ENCODE measurements at places on chromosomes 7 and 10. TPM values are rescaled to one million over a fixed set of nuclear protein-coding genes. Genes with fewer than 3 reads are reported as not detected.
A peak's percentile ranks its signal among the peaks of the same experiment; 100 is the strongest.

- DNase-seq, result no peak
Observed at GRCh38 chr7:1864161-1864940, 194.3 kb downstream of the ELFN1 start.

- DNase-seq, result no peak
Observed at GRCh38 chr7:92769844-92770243, 66.5 kb downstream of the CDK6 start.

GRCh38 chr10:11353006-11353896, 258.2 kb downstream of the USP6NL start:
- no peak for DNase-seq

GRCh38 chr7:149742075-149742701, 31.2 kb downstream of the ZNF467 start:
- peak; percentile 89 for DNase-seq

DNA sequence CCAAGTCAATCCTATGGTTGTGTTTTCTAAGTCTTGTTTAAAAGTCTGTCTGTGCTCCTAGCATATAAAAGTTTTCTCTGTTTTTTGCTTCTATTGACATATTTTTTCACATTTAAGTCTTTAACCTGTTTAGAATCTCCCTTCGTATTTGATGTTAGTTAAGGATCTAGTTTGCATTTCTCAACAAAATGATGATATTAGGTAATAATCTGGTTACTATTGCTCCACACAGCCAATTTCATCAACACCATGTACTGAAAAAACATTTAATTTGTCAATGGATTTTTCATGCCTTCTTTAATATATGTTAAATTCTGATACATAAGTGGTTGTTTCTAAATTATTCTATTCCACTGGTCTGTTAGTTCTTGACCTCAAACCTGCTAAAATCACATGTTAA, 17.5 kb upstream of the TSGA13 start:
- DNase-seq, result no peak

DNA sequence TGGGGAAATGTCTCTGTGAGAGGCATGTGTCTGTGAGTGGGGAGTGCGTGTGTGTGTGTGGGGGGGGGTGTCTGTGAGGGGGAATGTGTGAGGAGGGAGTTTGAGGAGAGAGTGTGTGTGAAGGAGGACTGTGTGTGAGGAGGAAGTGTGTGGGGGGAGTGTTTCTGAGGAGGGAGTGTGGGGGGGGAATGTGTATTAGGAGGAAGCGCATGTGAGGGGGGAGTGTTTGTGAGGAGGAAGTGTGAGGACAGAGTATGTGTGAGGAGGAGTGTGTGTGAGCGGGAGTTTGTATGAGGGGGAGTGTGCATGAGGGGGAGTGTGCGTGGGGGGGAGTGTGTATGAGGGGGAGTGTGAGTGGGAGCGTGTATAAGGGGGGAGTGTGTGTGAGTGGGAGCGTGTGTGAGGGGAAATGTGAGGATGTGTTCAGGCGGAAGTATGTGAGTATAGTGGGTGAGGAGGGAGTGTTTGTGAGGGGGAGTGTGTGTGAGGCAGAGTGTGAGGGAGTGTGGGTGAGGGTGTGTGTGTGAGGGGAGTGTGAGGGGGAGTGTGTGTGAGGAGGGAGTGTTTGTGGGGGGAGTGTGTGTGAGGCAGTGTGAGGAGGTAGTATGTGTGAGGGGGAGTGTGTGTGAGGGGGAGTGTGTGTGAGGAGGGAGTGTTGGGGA, 21.8 kb upstream of the PTPRN2 start:
- no peak for DNase-seq

GRCh38 chr7:103833401-103833800, 156.1 kb downstream of the RELN start:
- DNase-seq, result no peak

- DNase-seq, result no peak
Observed at GRCh38 chr7:120725376-120726039, 132.4 kb downstream of the TSPAN12 start.

DNA sequence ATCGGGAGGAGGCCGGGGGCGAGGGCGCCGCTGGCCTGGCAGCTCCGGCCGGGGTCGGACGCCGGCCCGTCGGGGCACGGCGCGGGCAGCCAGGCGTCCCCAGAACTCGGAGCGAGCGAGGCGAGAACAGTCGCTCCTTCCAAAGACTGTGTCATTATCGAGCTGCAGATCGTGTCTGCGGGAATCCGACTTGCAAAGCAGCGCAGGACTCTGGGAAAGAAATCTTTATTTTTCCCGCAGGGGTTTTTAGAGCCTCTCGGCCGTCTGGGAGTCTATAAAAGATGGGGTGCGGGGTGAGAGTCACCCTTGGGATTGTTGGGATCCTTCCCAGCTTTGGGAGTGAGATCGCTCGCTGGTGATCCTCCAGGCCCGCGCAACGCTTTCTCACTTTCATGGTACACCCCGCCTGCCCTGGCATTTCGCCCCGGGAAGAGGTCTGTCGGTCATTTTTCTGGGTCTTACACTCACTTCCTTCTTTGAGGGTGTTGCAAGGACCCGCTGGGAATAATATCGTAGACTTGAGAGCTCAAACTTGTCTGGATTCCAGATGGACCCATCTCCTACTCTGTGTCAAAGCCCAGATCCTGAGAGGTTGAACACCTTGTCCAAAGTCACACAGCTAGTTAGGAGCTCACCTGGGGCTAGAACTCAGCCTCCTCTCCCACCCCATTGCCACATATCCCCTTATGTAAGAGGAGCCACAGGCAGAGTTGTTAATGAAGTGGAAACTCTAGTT, 1.0 kb downstream of the UBTD1 start:
- DNase-seq, result no peak

- DNase-seq, result no peak
Observed at GRCh38 chr10:88067737-88068136, 204.3 kb downstream of the PTEN start.

- DNase-seq, result peak; percentile 62
Observed at GRCh38 chr7:77759294-77759889, 38.8 kb downstream of the TMEM60 start.

DNA sequence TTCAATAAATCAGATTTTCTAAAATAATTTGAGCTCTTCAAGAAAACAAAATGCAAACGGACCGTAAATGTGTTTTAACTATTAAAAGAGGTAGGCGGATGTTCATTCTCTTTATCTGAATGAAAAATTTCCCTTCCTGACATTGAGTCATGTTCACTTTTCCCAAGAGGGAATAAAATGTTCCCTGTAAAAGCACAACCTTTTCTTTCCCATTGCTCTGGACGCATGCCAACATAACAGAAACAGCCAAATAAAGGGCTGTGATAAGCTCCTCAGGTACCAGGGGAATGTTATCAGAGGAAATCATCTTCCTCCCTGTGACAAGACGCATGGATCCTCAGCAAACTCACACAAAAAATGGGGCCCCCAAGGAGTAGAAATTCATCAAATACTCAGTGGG, 251.8 kb downstream of the MTERF1 start:
- no peak for DNase-seq

DNA sequence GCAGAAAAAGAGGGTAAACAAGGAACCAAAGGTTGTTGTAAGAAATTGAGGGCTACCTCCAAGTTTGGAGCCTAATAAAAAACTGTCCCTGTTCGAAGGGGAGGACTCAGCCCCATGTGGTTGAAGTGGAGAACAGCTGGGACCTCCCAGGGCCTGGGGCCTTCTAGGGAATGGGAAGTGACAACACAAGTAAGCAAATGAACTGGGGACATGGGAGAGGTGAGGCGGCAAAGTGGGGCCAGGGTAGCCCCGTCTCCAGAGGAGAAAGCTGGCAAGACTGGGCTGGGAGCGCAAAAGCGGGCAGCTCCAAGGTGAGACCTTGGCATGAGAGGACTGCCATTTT, 198.1 kb downstream of the ZNF438 start:
- no peak for DNase-seq

DNA sequence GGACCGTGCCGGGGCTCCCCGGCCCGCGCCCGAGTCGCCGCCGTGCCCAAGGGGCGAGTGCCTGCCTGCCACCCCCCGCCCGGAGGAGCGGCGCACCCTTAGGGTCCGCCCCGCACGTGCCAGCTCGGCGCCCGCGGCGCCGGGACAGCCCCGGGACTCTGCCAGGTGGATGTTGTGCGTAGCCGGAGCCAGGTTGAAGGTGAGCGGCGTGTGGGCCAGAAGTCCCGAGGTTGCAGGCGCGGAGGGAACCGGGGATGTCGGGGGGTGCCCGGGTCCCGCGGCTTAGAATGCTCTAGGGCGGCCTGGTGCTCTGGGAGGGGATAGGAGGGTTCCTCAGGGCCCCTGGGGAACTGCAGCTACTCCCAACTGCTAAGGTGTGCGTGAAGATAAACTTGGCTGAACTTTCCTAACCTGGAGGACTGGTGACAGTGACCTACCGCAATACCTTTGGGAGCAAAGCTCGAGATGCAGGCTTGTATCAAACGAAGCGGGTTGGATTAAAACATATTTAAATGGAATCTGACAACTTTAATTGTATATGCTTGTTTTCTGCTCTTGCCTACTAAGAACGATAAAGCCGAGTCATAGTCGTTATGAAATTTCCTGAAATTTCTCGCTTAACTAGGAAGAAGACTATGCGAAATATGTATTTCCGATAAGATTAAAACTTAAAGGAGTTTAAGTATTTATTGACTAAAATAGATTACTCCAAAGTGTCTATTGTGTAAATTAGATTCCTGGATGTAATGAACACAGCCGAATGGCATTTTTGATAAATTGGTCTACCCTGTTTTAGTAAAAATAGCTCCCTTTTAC, at the start of gene CUX1:
Gene CUX1, plus strand, starts transcription at position 156 of the 816 bp plus-strand sequence. Its CDS starts 14 bp downstream, at position 170.
- DNase-seq, result no peak

DNA sequence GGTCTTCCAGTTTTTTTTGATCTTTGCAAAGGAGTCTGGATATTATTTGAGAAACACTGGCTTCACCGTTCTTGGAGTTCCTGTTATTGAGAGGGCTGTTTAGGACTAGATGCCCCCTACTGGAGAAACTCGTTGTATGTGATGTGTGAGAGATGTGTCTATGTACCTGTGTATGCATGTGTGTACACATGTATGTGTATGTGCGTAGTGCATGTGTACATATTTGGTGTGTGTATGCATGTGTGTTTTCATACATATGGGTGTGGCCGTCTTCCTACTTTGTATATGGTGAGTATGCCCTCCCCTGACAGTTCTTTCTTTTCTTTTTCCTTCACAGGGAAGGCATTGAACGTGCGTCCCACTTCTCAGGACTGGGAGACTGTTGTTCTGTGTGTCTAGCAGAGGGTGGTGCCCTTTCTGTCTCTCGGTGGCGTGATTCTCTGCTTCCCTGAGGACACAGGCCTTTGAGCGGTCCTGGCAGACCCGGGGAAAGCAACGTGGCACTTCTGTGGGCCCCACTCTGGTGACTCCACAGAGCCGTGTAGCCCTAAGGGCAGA, 3.0 kb upstream of the CALHM3 start:
- DNase-seq, result peak; percentile 64

DNA sequence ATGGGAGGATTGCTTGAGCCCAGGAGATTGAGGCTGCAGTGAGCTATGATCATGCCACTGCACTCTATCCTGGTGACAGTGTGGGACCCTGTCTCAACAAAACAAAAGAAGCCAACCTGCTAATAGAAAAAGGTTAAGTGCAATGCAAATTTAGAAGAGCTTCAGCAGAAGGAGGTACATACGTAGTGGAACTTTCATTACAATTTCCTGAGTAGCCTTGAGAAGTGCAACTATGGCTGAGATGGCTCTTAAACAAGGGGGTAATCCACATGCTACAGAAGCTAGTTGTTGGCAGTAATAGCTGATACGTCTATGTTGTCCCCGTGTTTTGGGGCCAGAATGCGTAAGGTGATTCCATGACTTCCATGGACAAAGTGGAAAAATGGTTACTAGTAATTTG, 10.7 kb upstream of the NT5C3A start:
- DNase-seq, result no peak

GRCh38 chr10:78383378-78384048, 349.9 kb downstream of the RPS24 start:
- DNase-seq, result no peak

GRCh38 chr10:74081941-74082718, 68.5 kb downstream of the AP3M1 start:
- DNase-seq, result no peak

- DNase-seq, result no peak
Observed at GRCh38 chr7:21345361-21345760, 82.5 kb upstream of the SP4 start.

DNA sequence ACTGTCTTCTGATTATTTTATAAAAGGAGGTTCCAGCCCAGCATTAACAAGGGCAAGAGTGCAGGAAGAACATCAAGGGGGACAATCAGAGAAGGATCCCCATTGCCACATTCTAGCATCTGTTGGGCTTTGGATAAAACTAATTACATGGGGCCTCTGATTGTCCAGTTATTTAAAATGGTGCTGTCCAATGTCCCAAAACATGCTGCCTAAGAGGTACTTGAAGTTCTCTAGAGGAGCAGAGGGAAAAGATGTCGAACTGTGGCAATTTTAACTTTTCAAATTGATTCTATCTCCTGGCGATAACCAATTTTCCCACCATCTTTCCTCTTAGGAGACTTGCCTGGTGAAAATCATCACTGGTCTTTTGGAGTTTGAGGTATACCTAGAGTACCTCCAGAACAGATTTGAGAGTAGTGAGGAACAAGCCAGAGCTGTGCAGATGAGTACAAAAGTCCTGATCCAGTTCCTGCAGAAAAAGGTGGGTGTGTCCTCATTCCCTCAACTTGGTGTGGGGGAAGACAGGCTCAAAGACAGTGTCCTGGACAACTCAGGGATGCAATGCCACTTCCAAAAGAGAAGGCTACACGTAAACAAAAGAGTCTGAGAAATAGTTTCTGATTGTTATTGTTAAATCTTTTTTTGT, 2.3 kb downstream of the IL6 start:
- no peak for DNase-seq

DNA sequence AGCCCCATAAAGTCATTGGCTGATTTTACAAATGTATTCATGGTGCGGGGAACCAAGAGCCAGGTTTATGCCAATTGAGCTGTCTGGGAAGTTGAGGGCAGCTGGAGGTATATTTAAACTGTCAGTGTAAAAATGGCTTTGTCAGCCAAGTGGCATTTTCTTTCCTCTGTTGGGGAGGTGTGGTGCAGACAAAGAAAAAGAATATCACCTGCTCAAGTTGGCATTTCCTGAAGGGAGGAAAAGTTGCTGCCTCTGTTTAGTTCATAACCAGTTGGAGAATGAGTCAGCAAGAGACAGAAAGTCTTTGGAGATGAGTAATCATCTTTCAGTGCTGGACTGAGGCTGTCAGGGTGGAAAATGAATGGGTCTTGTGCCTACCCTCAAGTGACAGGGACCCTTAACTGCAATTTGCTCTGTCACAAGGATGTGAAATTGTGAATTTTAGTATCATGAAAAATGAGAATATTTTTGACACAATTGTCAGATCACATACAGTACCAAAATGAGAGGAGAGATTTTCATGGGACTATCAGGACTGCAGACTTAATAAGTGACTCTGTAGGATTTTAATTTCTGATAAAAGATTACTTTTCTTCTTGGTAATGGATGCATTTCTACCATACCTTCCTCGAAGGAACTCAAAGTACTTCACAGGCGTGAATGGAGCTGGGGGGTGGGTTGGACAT, 137.3 kb downstream of the ANLN start:
- DNase-seq, result no peak

- DNase-seq, result peak; percentile 92
Observed at GRCh38 chr10:97713826-97714400, 383 bp downstream of the MARVELD1 start.

Gene CYP2C8
- 1.4 TPM for total RNA-seq

Gene THSD7A
- total RNA-seq, result 24.3 TPM

Gene MAP3K8
- 41.6 TPM for total RNA-seq

Gene CYP3A7
- not detected for total RNA-seq

Gene LRGUK
- 3.8 TPM for total RNA-seq

Gene VWDE
- total RNA-seq, result 1.5 TPM

Gene KNDC1
- 8.7 TPM for total RNA-seq

Gene TMEM229A
- not detected for total RNA-seq

Gene SP8
- not detected for total RNA-seq

Gene PNLIPRP2
- total RNA-seq, result not detected

Gene PROSER2
- total RNA-seq, result 48.2 TPM

Gene NPC1L1
- total RNA-seq, result 0.88 TPM

Gene CALML3
- not detected for total RNA-seq

Gene PIP
- total RNA-seq, result 0.47 TPM
